HCT116 (cell line): ENCODE measurements at places on chromosomes 5 and 9.

DNA sequence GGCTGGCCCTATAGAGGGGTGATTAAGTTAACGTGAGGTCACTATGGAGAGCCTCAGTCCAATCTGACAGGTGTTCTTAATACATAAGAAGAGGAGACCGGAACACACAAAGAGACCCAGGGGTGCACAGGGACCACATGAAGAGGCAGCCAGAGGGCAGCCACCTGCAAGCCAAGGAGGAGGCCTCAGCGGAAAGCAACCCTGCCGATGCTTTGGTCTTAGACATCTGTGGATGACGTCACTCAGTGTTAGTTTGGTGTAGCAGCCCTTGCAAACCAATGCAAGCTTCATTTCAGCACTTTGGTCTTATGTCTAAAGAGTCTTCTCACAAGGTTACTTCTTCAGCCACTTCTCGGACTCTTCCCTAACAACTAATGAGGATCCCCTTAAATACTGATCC lies 47.6 kb upstream of the GRHPR start:
- DNase-seq, result no peak

- DNase-seq, result no peak
These were observed 233.9 kb upstream of the ZNF608 start for GRCh38 chr5:124980163-124980941.

GRCh38 chr5:106401561-106401960 lies 1269.2 kb downstream of the EFNA5 start:
- DNase-seq, result no peak

GRCh38 chr5:14332038-14332631 lies 189.0 kb downstream of the TRIO start:
- DNase-seq, result no peak

GRCh38 chr9:94761481-94761880 lies 35.0 kb downstream of the AOPEP start:
- DNase-seq, result no peak

- DNase-seq, result no peak
These were observed 111.5 kb downstream of the PAX5 start for GRCh38 chr9:36922548-36922947.

DNA sequence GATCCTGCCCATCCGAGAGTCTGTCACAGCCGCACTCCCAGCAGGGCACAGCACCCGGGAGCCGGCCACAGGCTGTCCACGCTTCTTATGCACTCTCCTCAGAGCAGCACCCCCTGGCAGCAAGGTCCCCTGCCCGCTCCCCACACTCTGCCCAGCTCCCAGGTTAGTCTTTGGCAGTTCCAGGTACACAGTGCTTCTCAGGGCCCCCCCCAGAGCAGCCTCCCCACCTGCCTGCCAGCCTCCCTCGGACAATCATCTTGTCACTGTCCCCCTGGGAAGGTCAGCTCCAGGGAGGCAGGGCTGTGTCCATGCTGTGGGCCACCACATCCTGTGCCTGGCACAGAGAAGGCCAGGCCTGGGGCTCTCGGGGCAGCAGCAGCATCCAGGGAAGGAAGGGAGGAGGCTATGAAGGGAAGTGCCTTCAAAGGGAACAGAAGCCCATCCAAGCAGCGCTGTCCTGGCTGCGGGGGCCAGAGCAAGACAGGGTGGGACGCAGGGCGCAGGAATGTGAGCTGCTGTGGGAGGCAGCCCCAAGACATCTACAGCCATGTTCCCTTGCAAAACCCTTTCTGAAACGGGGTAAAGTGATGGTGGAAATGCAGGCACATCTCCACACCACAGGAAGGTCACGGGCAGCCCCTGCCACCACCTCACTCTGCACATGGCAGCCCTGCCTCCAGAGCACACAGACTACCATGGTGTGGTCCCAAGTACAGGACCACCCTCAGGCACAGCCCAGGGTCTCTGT lies 68.6 kb upstream of the ADAMTS2 start:
- DNase-seq, result no peak

GRCh38 chr9:16930578-16930977 lies 60.1 kb upstream of the BNC2 start:
- no peak for DNase-seq

- DNase-seq, result no peak
These were observed 5.7 kb downstream of the EDIL3 start for GRCh38 chr5:84378961-84379360.

DNA sequence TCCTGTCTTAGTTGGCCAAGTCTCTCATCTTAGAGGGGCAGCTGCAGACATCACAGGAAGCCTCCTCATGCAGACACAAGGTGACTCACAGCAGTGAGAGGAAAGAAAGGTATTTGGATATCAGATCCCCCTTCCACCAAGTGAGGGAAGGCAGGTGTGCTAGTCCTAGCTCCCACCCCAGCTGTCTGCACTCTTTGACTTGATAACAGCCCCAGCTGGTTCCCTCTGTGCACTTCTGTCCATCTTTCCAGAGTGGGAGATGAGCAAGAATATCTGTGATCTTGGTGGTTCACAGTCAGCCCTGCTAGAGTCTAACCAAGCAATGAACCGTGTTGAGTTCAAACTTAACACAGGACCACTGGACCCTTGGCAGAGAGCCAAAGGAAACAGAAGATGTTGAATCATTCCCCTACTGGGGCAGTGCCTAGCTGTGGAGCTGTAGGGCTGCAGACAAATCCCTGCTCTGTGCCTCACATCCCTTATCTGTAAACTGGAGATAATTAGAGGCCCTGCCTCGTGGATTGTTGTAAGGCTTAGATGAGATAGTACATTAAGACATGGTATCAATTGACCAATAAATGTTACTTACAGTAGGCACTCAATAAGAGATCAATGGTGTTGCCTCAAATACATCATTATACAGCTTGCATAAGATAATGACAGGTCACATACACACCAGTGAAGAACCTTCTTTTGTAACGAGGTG lies 39.1 kb downstream of the SH3RF2 start:
- peak; percentile 86 for DNase-seq

GRCh38 chr5:143771602-143772001 lies 40.4 kb upstream of the HMHB1 start:
- no peak for DNase-seq

DNA sequence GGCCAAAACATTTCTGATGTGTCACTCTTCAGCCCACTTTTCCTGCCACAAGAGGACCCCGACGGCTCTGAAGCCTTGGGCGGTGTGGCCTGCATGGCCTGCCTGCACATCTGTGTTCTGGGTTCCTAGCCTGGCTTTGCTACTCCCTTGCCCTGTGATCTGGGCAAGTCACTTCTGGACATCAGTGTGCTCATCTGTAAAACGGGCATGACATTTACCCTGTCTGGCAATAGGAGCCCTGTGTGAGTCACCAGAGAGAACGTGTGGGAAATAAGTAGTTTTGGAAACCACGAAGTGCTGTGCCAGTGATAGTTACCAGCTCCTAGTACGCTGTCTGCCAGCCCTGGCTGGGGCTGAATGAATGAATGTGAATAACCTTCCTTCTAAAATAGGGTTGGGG lies 90.8 kb downstream of the MACROH2A1 start:
- DNase-seq, result no peak

- DNase-seq, result no peak
These were observed 30.4 kb downstream of the SEMA5A start for GRCh38 chr5:9515436-9515835.

GRCh38 chr5:105907016-105907415 lies 1763.7 kb downstream of the EFNA5 start:
- no peak for DNase-seq

GRCh38 chr5:15959370-15960164 lies 220.0 kb downstream of the MARCHF11 start:
- DNase-seq, result no peak

GRCh38 chr9:134899168-134899567 lies 18.5 kb downstream of the FCN1 start:
- DNase-seq, result no peak

- no peak for DNase-seq
These were observed 4.4 kb downstream of the TTC16 start for GRCh38 chr9:127720031-127720864.

- peak; percentile 38 for DNase-seq
These were observed 84.4 kb downstream of the ADRB2 start for GRCh38 chr5:148910686-148911361.

GRCh38 chr5:180294913-180295555 lies 3.2 kb upstream of the MAPK9 start:
- no peak for DNase-seq

GRCh38 chr9:132996526-132996925 lies 18.0 kb downstream of the GFI1B start:
- no peak for DNase-seq

DNA sequence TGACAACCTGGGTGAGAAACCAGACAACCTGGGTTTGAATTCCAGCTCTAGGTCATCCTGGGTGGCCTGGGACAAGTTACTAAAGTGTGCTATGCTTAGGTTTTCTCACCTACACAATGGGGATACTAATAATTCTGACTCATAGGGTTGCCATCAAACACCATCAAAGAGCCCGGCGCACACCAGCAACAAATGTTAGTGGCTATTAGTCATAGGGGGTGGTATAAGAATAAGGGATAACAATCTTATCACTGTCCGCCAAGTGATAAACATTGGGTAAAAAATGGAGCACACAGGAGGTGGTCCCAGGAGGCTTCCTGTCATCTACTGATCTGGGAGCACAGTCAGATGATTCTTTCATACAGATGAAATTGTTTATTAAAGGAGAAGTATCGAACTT lies 61.4 kb upstream of the AFAP1L1 start:
- peak; percentile 88 for DNase-seq

DNA sequence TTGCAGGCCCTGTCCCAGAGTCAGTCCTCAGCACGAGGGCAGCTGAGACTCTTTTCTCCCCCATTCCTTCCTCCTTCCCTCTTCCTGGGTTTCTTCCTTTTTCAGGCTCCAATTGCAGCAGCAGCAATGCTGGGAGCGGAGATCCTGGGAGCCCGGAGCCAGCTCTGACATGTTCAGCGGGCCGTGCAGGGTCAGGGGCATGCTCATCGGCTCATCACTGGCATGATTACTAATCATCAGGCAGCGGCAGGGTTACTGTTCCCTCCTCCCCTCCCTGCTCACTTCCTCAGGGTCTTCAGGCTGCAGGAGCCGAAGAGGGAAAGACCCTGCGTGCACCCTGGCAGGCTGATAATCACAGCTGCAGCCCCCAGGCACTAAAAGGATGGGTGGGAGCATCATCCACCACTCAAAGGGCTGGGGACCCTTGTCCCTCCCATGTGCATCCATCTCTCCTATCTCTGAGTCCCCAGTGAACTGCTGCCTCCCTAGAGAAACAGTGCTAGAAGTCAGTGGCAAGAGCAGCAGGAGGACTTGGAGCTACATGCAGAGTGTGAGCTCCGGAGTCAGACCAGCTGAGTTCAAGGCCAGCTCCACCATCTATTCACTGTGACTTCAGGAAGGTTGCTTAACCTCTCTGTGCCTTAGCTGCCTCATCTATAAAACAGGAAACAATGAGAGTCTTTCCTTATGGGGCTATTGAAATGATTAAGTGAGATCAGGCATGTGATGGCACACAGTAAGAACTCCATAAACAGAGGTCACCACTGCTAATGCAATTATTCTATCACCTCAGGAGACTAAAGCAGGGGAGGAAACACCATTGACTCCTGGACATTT lies 7.8 kb upstream of the KCNIP1 start:
- no peak for DNase-seq

- DNase-seq, result no peak
These were observed 28.2 kb downstream of the ITGA2 start for GRCh38 chr5:53017383-53017782.

- no peak for DNase-seq
These were observed 225.7 kb downstream of the DCP2 start for GRCh38 chr5:113202287-113202686.

- DNase-seq, result no peak
These were observed 236.2 kb upstream of the ADRA1B start for GRCh38 chr5:159680095-159680494.

GRCh38 chr9:21555911-21556310 lies 73.8 kb upstream of the IFNE start:
- no peak for DNase-seq

GRCh38 chr9:33351547-33351946 lies 50.8 kb downstream of the AQP7 start:
- DNase-seq, result no peak

DNA sequence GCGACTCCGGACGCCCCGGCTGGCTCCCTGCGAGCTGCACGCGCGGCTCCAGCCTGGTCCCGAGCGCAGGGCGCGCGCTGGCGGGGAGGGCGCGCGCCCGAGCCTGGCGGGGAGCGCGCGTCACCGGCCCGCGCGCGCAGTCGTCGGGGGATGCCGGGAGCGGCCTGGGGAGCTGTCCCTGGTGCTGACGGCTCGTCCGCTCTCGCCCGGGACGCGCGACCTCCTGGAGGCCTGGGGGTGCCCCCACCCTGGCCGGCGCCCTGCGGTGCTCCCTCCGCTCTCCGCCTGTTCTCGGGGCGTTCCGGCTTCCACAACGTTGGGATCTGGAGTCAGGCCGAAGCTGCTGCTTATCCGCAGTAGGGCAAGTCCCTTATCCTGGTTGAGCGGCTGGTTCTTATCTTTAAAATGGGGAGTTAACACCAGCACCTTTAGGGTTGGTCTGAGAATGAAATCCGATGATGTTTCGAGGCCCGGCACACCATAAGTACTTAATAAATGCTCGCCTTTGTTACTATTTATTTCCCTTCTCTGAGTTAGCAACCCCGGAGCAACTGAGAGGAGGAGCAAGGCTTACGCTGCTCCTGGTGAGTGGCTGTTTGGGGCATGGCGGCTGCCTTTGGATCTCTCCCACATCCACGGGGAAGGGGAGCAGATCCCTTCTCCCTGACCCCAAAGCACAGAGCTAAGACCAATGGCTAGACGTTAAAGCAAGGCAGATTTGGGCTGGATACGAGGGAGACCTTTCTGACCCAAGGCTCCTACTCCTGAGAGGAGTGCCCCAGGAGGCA lies at the start of gene FAM163B:
Gene FAM163B (minus strand): TSS at position 79 of the 788 bp plus-strand sequence. CDS start 29,166 bp downstream, outside the sequence.
- DNase-seq, result no peak

GRCh38 chr5:67802766-67803165 lies 412.8 kb upstream of the PIK3R1 start:
- DNase-seq, result no peak

DNA sequence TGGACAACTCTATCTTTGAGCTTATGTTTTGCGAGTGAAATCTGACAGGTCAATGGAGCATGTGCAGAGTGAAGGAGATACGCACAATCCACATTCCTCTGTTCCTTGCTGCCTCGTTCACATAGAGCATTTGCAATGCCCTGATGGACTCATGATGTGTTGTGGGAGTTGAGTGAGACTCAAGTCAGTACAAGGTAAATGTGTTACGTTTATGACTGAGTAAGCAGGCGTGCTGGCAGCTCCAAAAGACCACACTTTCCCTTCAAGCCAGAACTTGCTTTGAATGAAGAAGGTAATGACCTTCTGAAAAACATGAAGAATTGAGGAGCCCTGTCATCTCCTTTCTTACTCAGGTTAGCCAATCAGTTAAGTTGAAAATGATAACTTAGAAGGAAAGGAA lies 477.8 kb downstream of the CTNND2 start:
- no peak for DNase-seq

DNA sequence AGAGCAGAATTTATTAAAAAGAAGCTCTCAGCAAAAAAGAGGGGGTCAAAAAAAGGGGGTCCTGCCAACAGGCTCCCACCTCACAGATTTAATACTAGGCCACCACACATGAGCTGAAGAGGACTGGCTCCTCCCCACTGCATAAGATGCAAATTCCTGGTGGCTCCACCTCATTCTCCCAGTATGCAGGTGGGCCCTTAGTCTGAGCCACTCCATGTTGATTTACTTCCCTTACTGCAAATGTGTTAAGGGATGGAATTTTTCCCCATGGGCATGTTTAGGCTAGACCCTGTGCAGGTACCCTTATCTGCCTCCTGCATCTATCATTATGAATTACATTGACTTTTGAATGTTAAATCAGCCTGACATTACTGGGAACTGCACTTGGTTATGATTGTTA lies 82.9 kb downstream of the ISOC1 start:
- DNase-seq, result no peak

- no peak for DNase-seq
These were observed 395.1 kb upstream of the RPS23 start for GRCh38 chr5:82673057-82673809.
